Daoy (cell line): ENCODE measurements at places on chromosomes 7 and 10. TPM values are rescaled to one million over a fixed set of nuclear protein-coding genes. Genes with fewer than 3 reads are reported as not detected.
A peak's percentile ranks its signal among the peaks of the same experiment; 100 is the strongest.

The SCRN1 gene
- total RNA-seq, result 111 and 130 TPM in 2 replicates

The TSPAN33 gene
- 15.1 and 17.7 TPM in 2 replicates for total RNA-seq

The C10orf95 gene
- not detected in 2 replicates for total RNA-seq

The GARS1 gene
- total RNA-seq, result 150 and 222 TPM in 2 replicates

The ASIC3 gene
- total RNA-seq, result 0.12 and 1.5 TPM in 2 replicates

The HOXA9 gene
- 1.8 TPM in 1 of 2 replicates, not detected in the other for total RNA-seq

The LARP4B gene
- 21.9 and 23.6 TPM in 2 replicates for total RNA-seq

The DBNL gene
- 183 and 191 TPM in 2 replicates for total RNA-seq

DNA sequence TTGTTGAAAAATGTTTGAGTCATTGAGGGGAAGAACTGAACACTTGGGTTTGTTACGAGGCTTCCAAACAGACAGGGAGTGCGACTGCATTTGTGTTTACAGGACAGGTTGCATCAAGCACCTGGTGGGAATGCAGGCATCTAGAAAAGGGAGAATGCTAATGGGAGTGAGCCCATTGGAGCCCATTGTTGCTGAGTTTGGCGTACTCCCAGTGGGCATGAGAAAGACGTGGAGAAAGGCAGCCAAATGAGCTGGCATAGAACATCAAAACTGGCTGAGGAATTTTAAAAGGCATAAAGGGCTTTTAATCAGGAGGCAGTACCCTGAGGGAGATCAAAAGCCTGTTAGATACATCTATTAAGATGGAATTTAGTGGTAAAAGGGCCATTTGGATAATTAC, 171.6 kb upstream of the NPSR1 start:
- no peak for DNase-seq

GRCh38 chr10:35387768-35388167, 51.5 kb downstream of the CCNY start:
- no peak for DNase-seq

GRCh38 chr10:81116201-81116600, 578.5 kb downstream of the SH2D4B start:
- DNase-seq, result no peak

- DNase-seq, result no peak
Observed at GRCh38 chr10:126846959-126847358, 58.3 kb upstream of the DOCK1 start.

DNA sequence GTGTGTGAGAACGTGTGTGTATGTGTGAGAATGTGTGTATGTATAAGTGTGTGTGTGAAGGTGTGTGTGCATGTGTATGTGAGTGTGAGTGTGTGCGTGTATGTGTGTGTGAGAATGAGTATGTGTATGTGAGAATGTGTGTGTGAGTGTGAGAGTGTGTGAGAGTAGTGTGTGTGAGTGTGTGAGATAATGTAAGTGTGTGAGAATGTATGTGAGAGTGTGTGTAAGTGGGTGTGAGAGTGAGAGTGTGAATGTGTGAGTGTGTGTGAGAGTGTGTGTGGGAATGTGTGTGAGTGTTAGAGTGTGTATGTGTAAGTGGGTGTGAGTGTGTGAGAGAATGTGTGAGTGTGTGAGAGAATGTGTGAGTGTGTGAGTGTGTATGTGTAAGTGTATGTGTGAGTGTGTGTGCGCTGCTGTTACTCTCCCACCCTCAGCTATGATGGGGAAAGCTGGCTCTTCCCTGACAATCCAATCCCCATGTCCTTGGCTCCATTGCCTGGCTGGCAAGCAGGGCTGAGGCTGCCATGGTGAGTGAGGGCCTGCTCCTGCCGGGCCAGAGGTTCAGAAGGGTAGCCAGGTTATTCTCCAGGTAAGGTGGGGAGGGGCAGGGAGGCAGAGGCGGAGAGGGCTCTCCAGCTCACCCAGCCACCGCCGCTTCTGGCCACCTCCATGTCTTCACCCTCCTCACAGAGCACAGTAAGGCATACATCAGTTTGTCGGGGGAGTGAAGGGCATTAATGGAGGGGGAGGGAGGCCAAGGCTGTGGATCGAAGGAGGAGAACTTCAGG, 72.6 kb upstream of the PCBD1 start:
- DNase-seq, result no peak

GRCh38 chr10:116905845-116906210, 56.5 kb downstream of the ENO4 start:
- no peak for DNase-seq

DNA sequence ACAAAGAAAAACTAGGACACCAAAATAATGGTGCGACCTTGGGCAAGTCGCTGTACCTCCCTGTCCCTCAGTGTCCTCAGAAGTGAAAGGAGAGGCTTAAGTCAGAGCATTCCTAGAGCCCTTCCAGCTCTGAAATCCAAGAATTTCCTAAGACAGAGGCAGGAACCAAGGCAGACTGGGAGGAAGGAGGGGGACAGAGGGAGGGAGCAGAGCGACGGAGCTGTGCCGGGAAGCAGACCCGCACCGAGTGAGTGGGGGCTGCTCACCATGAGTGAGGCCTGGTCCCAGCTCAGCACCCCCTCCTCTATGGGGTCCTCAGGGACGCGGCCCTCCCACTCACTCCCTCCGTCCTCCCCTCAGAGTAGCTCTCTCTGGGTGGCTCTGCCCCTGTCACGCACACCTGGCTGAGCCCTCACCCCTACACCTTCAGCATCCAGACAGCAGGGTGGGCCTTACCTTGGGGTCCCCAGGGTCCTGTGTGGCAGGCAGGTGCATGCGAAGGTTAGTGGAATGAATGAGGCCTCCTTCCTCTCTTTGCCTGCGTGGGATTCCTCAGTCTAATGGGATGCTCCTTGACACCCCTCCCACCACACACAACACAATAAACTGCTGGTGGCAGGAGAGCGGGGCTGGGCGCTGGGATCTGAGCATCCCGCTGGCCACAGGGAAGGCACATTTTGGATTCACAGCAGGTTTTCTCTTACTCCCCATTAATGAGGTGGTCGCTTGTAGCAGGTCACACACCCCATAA, 4.6 kb upstream of the SMARCD3 start:
- no peak for DNase-seq

DNA sequence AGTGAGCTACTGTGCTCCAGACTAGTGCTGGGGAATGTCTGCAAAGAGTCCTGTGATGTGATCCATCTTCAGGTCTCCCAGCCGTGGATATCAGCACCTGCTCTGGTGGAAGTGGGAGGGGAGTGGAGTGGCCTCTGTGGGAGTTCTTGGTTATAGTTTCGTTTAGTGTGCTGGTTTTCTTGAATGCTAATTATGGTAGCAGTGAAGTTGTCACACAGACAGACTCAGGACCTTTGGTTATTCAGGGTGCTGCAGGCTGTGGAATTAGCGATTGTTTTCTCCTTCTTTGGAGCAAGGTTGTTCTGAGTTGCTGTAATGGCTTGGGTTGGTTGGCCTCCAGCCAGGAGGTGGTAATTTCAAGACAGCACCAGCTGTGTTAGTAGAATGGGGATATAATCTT, 132.7 kb upstream of the HGF start:
- no peak for DNase-seq

- DNase-seq, result no peak
Observed at GRCh38 chr7:93862651-93863050, 27.9 kb downstream of the TFPI2 start.

- no peak for DNase-seq
Observed at GRCh38 chr7:147432079-147432478, 1158.5 kb upstream of the C7orf33 start.

DNA sequence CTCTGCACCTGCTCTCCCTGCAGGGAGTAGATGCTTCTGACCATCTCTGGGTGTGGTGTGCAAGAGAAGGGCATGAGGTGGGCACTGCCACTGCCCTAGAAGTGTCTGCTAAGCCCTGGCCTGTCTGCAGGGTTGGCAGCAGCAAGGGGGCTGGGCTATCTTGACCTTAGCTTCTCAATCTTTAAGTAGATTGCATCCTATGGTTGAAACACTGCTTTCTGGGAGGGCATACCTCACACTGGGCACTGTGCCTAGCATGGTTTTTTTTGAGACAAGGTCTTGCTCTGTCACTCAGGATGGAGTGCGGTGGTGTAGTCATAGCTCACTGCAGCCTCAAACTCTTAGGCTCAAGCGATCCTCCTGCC, 54.9 kb downstream of the CLIP2 start:
- peak; percentile 85 for DNase-seq

DNA sequence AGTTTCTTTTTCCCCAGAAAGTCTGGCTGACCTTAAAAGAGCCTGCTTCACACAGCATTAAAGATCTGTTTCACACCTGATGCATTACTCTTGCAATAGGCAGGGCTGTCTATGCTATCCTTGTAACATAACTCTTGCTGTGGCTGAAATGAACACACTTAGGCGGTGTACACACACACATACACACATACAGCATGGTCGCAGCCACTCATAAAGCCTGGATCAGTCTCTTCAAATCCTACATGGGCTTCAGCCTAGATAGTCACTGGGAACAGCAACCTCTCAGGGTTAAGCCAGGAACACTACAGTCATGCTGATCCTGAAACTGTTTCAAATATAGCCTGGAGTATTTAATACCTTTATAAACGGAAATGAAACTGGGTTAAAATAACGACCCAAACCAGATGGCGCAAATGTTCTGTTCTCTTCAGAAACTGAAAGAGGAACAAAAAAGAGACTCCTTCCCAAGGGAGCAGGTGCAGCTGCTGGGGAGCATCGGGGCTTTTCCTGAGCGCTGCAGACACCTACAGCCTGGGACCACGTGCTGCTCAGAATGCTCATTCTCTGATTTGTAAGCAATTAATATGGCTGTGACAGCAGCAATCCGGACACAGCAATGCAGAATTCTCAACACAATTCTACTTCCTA, 61.0 kb upstream of the SFMBT2 start:
- no peak for DNase-seq

DNA sequence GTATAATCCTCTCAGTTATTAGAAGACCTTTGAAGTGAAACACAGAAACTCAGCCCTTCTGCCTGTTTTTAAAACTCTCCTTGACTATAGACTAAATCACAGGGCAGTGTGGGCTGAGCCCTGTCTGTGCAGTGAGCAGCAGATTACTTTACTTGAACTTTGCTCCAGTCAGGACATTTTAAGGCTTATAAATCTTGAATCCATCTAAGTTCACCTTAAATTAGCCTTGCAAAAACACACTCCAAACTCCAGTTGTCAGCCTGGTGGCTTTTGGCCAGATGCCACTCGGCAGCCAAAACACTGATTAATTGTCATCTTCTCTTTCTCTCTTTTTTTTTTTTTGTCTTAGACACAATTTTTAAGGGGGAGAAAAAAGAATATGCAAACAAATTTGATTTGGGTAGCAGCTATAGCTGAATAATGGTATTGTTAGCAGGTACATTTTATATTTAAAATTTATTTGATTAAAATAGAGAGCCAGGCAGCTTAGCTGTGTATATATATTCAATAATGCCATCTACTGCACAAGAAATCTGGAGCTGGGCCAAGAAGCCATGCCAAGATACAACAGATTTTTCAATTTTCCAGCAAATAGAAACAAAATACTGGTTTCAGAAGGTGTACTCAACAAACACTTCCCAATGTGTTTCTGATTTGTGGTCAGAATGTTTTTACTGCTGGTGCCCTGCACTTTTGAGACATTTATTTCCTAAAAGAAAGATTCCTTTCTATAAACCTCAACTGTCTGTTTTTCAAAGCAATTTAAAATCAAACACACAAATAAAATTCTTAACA, 247.7 kb downstream of the TFEC start:
- DNase-seq, result no peak

DNA sequence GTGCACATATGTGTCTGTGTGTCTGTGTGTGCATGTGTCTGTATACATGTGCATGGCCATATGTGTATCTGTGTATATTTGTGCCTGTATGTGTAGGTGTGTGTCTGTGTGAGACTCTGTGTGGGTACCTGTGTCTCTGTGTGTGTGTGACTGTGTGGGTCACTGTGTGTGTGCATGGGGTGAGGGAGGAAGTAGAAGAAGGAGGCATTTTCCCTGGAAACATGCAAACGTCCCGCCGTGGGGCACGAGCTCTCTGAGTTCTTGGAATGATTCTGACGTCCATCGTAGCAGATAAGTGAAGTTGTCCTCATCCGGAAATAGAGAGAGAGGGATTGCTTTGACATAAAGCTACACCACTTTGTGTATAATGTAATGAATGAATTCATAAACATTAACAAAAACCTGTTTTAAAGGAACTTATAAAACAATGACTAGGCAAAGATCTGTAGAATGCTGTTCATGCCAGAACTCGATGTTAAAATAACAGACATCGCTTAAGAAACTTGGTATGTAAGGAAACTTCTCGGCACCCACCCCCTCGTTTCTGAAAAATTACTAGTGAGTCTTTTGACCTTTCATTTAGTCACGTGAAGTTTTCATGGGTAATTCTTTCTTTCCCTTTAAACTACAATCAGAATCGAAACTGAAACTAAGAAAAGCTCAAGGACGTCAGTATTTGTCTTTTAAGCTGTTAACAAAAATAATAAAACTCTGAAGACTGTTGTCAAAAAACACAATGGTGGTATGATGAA, 43.6 kb upstream of the KLF6 start:
- DNase-seq, result no peak

- no peak for DNase-seq
Observed at GRCh38 chr7:130865408-130866236, 131.6 kb upstream of the KLF14 start.

GRCh38 chr7:116135306-116135705, 75.0 kb upstream of the TES start:
- no peak for DNase-seq

DNA sequence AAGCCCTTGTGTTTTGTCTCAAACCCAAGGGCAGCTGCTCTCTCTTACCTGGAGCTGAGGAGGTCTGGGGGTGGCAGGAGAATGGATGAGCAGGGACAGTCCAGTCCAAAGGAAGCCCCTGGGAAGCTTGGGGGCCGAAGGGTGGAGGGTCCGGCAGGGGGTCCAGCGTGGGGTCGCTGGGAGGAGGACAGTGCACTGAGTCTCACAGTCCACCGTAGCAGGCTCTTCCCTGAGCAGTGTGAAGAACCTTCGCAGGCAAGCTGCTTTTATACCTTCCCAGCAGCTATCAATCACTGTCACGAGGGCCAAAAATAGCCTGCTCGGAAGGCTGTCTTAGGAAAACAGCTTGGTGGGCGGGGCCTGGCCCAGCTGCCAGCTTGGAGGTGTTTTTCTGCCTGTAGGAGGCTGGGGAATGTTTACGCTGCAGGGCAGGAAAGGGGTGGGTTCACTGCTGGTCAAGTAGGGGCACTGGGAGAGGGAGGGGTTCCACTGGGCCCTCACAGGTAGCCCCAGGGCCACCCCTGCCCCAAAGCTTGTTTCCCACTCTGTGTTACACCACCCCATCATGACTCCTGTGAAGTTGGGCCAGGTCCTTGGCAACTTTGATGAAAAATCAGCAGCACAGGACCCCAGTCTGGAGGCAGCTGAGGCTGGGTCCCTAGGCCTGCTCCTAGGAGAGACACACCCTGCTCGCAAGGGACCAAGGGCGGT, at the start of gene DEPP1:
Gene DEPP1 (minus strand): TSS at position 240 of the 711 bp plus-strand sequence. CDS start 779 bp downstream, outside the sequence.
- DNase-seq, result peak; percentile 85

DNA sequence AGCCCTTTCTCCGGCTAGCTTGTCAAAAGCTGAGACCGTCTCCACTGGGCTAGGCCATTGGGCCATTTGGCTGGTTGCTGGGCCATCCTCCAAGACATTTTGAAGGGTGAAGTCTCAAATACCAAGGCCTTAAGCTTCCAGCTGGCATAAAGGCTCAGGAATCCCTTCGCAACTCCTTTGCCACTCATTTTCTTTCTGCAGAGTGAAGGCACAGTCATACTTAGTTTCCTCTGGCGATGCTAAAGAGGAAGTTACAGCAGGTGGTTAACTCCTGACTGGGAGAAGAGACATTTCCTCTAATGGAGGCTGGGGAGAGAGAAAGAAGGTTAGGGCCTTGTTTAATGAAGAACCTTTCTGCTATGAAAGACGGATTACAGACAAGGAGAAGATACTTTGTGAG, 4.8 kb upstream of the REPIN1 start:
- no peak for DNase-seq
